NCI-H1048 (cell line): ENCODE measurements at places on chromosomes 12 and 14.
A peak's percentile ranks its signal among the peaks of the same experiment; 100 is the strongest.

GRCh38 chr12:13372386-13372785 lies 175.9 kb downstream of the EMP1 start:
- no peak for DNase-seq

GRCh38 chr12:107468182-107468581 lies 217.4 kb upstream of the PWP1 start:
- no peak for DNase-seq

DNA sequence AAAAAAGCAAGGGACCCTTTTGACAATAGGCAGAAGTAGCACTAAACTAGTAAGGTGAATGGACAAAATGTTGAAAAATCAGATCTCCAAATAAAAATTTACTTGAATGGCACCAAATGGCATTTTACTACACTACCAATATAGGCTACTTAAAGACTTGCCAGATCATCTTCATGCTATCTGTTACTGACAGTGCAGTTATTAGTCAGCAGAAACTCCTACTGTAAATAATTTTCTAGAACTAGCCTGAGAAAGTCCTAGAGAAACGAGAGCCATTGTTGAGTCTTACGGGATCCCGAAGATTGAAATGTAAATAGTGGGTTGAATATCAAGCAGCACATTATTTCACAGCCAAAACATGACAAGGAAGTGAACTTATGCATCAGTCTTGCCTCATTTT lies 350.3 kb downstream of the SEC23A start:
- no peak for DNase-seq

- no peak for DNase-seq
Measured at GRCh38 chr12:15827136-15827535, 37.9 kb upstream of the EPS8 start.

- no peak for DNase-seq
Measured at GRCh38 chr12:27505109-27505508, 18.9 kb upstream of the PPFIBP1 start.

DNA sequence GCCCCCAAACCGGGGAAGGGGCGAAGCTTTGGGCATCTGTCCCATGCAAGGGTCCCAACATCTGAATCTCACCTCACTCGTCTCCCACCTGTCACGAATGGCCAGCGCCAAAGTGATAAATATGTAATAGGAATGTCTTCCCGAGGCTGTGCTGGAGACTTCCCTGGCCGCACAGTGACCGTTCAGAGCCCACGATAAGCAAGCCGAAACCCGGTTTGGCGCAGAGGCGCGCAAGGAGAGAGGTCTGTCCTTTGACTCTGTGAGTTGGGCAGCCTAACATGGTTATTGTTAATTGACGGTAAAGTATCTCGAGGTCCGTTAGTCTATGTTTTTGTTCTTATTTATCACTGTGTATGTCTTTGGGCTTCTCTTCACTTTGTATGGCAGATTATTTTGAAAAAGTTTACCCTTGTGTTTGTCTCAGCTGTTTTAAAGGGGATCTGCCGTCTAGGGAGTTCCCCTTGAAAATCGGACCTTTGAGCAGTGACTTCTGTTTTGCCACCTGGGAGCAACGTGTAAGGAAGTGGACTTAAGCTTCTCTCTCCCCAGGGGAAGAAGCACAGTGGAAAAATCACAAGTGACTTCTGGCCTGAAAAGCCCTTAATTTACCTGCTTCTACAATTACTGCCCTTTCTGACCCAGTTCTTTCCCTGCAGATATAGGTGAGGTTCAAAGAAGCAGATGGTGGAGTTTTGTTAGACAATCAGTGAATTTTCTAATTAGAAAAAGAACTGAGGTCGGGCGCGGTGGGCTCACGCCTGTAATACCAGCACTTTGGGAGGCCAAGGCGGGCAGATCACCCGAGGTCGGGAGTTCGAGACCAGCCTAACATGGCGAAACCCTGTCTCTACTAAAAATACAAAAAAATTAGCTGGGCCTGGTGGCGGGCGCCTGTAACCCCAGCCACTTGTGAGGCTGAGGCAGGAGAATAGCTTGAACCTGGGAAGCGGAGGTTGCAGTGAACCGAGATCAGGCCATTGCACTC lies 1.1 kb upstream of the TM9SF1 start:
- no peak for DNase-seq

- DNase-seq = no peak
Measured at GRCh38 chr12:21881965-21882364, 59.3 kb downstream of the ABCC9 start.

GRCh38 chr14:39491134-39491571 lies 58.9 kb upstream of the FBXO33 start:
- DNase-seq = peak; percentile 11

DNA sequence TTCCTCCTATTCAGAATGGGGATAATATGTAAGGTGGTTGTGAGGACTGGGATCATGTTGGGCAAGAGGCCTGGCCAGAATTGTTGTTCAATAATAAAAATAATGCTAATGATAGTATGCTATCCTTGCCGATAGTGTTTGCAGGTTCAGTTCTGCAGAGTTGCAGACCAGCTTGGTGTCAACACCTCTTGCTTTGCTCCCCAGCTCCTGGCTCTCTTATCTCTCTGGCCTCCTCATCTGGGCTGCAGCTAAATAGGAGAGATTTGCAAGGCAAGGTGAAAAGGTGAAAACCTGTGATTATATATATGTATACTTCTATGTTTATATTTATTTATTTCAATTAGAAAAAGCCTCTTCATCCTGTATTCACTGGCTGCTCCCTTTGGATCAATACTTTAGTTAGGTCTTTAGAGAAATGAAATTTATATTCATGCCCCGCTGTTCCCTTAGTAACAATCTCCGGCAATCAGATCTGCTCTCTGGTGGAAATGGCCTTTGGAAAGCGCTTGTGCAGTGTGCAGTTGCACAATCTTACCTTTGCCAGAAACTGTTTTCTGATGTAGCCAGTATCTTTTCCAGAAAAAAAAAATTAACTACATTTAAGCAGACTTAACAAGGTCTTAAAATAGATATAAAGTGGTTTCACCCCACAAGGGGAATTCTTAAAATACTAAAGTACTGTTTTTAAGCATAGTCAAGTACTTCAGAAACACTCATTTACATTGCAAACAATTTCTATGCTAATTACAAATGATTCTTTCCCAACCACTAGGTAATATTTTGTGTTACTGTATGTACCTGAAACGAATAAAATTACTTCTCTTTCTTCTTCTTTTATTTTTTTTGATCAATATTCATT lies 19.1 kb upstream of the ACVR1B start:
- DNase-seq = no peak
